Foreskin keratinocyte (primary cell): ENCODE measurements at places on chromosomes 7 and 10. TPM values are rescaled to one million over a fixed set of nuclear protein-coding genes. Genes with fewer than 3 reads are reported as not detected.

The RBM20 gene
- total RNA-seq: not detected in 2 replicates

The CFAP70 gene
- 0.28 and 0.41 TPM in 2 replicates for total RNA-seq

The EN2 gene
- total RNA-seq: not detected in 2 replicates

The CABCOCO1 gene
- total RNA-seq: not detected in 2 replicates

The CYP2E1 gene
- 0.18 and 0.27 TPM in 2 replicates for total RNA-seq

The FRMD4A gene
- total RNA-seq: 23.4 and 29.8 TPM in 2 replicates

The CC2D2B gene
- total RNA-seq: 0.24 TPM in 1 of 2 replicates, not detected in the other

The LBX1 gene
- total RNA-seq: not detected in 2 replicates

The CCDC3 gene
- total RNA-seq: 0.20 and 0.32 TPM in 2 replicates

The PFKP gene
- 186 and 190 TPM in 2 replicates for total RNA-seq

The RAPGEF5 gene
- 2.5 and 3.4 TPM in 2 replicates for total RNA-seq
